Naive thymus-derived CD8-positive, alpha-beta T cell (primary cell): ENCODE measurements at places on chromosomes 2 and 18.
A peak's percentile ranks its signal among the peaks of the same experiment; 100 is the strongest.

DNA sequence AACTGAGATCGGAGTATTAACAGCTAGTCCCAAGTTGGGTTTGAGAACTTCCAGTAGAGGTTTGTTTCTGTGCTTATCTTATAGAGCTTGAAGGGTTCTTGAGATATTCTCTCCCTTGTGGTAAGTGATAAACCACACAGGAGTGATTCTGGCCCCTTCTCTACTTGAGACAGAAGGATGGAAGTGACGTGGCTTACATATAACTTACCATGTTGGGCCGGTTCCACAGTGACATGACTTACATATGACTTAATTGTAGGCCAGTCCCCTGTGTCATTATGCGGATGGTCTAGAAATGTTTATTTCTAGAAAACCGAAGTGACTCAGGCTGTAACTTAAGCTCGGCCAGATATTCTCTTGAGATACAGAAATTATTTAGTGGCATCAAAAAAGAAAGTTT is 62.7 kb downstream of the TRAPPC12 start:
- DNase-seq, result no peak
- H3K27me3 ChIP-seq, result no peaks in the 10 kb centered on the region
- peaks cover 35% of the 10 kb centered on the region for H3K4me1 ChIP-seq
- H3K36me3 ChIP-seq, result peaks cover 55% of the 10 kb centered on the region

GRCh38 chr2:61535449-61535848 is 2.7 kb downstream of the XPO1 start:
- H3K27me3 ChIP-seq, result peaks cover 2% of the 10 kb centered on the region
- peaks cover 26% of the 10 kb centered on the region for H3K4me1 ChIP-seq
- H3K4me3 ChIP-seq, result peak overlapping the region; percentile 95
- H3K27ac ChIP-seq, result peak overlapping the region; percentile 95
- no peaks in the 10 kb centered on the region for H3K36me3 ChIP-seq

- peak overlapping the region; percentile 96 for H3K4me3 ChIP-seq
- H3K27ac ChIP-seq, result no peak overlapping the region
- H3K36me3 ChIP-seq, result peaks cover 3% of the 10 kb centered on the region
- no peak for DNase-seq
Observed at GRCh38 chr2:233853883-233854240, 473 bp downstream of the HJURP start.

DNA sequence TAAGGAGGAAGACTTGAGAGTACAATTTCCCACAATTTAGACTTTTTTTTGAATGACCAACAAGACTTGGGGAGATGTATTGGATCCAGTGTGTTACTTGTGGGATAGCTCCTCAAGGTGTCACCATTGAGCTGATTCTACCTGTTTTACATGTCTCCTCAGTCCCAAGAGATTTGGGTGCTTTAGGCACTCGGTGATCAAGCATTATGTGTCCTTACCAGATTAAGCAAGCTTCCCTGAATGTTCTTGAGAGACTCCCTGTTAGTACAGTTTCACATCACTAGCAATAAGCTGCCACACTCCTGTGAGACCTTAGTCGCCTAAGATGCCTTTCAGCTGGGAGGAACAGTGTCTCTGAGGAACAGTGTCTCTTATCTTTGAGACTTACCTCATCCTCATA is 384.3 kb upstream of the SYT4 start:
- no peaks in the 10 kb centered on the region for H3K4me1 ChIP-seq
- no peaks in the 10 kb centered on the region for H3K36me3 ChIP-seq
- no peak for DNase-seq
- H3K4me3 ChIP-seq, result no peak overlapping the region
- no peaks in the 10 kb centered on the region for H3K27me3 ChIP-seq
